ENCODE measurements at places on chromosomes 6 and 20.

GRCh38 chr6:89745716-89746115 is 73.9 kb downstream of the MDN1 start:
- no peak for DNase-seq

GRCh38 chr6:156461647-156462046 is 315.5 kb upstream of the ARID1B start:
- no peak for DNase-seq

GRCh38 chr20:43983359-43983758 is 68.7 kb downstream of the TOX2 start:
- no peak for DNase-seq

GRCh38 chr6:167150941-167151549 is 6.7 kb downstream of the GPR31 start:
- DNase-seq = no peak

- no peak for DNase-seq
These were observed 61.2 kb upstream of the HBS1L start for GRCh38 chr6:135115834-135116233.

GRCh38 chr6:39062014-39062740 is 13.6 kb downstream of the GLP1R start:
- DNase-seq = no peak

GRCh38 chr6:31351401-31352309 is 5.3 kb downstream of the HLA-B start:
- DNase-seq = no peak

- DNase-seq = no peak
These were observed 4.8 kb downstream of the ZCCHC3 start for GRCh38 chr20:301886-302848.

GRCh38 chr6:19864285-19864684 is 27.1 kb downstream of the ID4 start:
- DNase-seq = no peak

DNA sequence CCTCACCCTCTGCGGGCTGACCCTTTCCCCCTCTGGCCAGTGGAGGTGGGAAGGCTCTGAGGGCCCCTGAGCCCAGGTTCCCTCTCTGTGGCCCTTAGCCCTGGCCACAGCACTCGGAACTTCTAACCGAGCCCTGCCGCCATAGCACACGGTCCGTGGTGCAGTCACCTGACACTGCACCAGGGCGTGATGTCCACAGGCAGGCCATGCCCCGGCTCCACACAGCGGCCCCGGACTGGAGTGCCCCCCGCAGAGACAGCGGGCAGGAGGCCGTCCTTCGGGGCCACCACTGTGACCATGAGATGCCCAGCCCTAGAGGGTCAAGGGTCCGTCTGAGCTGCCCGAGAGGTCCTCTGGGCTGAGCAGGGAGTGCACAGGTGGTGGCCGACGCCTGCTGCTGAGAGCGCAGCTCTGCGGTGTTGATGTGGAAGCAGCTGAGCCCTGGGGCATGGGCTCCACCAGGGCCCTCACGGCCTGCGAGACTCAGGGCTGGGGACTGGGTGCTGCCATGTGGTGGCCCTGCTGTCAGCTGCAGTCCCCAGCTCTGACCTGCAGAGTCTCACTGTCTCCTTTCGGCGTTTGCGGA is 11.2 kb upstream of the BHLHE23 start:
- DNase-seq = no peak

Data from HCT116 (cell line).